ENCODE measurements at places on chromosomes 1 and 21.

- no peak for DNase-seq
These were observed 62.5 kb downstream of the WDR64 start for GRCh38 chr1:241714321-241715218.

DNA sequence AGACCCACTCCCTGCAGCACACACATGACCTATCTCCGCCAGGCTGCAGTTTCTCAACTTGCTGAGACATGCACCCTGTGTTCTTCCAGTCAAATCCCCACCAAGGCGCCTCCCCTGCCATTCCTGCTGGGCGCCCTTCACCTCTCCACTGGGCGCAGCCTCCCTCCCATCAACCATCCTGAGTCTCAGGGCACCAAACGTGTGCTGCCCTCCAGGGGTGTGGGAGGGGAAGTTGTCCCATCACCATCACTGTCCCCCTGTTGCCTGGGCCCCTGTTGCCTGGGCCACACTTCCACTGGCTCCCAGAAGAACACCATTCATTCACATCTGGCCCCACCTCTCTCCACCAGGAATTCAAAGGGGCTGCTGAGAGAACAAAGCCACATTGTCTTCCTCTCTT, 44.9 kb upstream of the EFHD2 start:
- DNase-seq, result no peak

DNA sequence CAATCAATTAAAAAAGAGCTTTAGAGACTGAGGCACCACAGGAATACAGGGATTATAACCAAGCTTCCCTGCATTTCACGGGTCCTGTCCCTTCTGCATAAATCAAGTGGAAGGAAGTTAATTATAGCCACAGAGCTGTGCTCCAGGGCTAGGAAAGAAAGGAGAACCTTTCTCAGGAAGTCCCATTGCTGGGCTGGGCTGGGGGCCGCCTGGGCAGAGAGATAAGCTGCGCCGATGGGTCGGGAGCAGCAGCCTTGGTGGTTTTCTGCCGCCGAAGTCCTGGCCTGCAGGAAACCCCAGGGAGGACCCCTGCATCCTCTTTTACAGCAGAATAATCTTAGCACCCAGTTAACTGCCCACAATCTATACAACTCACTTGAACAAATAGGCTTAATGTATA, 12.6 kb upstream of the CD34 start:
- no peak for DNase-seq

GRCh38 chr1:9331016-9331415, 38.3 kb downstream of the SPSB1 start:
- DNase-seq, result no peak

GRCh38 chr1:20071416-20071815, 1.4 kb downstream of the PLA2G5 start:
- DNase-seq, result peak; percentile 25

- no peak for DNase-seq
These were observed 43.7 kb downstream of the C8B start for GRCh38 chr1:56922070-56922469.

DNA sequence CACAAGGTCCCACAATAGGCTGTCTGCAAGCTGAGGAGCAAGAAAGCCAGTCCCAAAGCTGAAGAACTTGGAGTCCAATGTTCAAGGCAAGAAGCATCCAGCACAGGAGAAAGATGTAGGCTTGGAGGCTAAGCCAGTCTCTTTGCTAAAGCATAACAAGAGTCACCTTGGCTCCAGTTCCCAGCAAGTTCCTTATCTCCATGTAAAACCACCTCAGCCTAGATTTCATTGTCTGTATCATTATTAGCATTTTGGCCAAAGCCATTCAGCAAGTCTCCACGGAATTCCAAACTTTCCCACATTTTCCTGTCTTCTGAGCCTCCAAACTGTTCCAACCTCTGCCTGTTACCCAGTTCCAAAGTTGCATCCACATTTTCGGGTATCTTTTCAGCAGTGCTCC, 36.9 kb downstream of the PIGM start:
- no peak for DNase-seq

DNA sequence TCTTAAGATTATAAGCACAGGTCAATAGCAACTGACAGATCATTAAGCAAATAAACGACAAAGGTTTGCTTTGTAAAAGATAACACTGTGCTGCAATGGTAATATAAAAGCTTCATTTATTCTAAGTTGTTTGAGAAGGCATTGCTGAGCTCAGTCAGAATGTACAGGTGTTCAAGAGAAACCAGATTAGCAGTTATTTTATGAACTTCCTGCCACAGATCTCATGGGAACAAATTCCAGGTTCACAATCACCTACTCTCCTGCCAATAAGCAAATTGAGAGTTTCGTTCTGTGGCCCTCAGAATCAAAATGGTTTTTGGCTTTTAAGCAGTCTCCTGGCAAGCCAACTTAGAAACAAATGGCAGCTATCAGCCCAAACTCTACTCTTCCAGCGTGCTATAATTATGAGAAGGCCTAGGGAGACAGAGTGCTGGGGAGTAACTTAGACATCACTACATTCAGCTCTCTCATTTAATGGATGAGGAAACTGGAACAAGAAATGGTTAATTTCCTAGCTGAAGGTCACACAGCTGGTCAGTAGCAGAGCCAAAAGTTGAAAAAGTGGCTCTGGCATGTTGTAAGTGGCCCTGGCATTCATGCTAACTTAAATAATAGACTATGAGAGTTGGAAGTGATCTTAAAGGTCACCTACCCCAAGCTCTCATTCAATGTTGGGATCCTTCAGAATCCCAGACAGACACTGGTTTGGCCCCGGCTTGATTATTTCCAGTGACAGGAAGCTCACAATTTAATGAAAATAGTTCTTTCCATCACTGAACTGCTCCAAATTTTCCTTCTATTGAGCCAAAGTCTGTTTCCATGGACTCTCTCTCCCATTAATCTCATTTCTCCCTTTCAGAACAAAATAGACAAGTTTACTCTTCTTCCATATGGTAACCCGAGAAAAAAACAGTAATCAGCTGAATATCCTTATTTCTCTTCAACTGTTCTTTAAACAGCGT, 82.6 kb upstream of the EDEM3 start:
- no peak for DNase-seq

GRCh38 chr1:31701091-31701736, 2.6 kb downstream of the COL16A1 start:
- DNase-seq, result peak; percentile 97

- no peak for DNase-seq
These were observed 575.7 kb upstream of the ZP4 start for GRCh38 chr1:238466459-238466858.

DNA sequence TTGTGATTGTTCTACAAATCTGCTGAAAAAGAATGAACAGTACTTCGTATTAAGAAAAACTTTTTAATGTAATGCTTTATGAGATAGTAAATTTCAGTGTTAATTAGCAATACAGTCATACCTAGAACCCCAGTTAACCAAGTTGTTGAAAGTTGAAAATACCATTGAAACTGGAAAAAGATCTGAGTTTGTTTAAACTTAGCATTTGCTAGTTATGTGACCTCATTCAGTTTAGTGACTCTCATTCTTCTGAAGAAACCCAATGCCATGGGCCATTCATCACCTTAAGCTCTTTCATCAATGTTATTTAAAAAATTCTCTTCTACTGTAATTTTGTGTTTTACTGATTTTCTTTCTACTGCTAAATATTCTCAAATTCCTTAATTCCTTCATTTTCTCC, 20.2 kb downstream of the RCOR3 start:
- no peak for DNase-seq

- DNase-seq, result peak; percentile 77
These were observed 13.4 kb upstream of the PKP1 start for GRCh38 chr1:201269900-201270410.

DNA sequence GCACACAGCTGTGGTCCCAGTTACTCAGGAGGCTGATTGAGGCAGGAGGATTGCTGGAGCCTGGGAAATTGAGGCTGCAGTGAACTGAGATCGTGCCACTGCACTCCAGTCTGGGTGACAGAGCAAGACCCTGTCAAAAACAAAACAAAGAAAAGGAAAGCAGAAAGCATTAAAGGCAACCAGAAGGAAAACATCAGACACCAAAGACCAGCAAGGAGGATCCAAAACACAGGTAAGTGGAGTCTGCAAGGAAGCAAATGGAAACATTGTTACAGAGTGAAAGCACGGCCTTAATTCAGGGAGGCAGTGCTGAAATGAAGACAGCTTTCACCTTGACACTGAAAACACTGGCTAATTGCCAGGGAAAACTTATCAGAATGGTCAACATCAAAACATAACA, 40.8 kb downstream of the CFAP74 start:
- DNase-seq, result no peak

- no peak for DNase-seq
These were observed 25.7 kb downstream of the LDLRAD1 start for GRCh38 chr1:53992085-53992874.

DNA sequence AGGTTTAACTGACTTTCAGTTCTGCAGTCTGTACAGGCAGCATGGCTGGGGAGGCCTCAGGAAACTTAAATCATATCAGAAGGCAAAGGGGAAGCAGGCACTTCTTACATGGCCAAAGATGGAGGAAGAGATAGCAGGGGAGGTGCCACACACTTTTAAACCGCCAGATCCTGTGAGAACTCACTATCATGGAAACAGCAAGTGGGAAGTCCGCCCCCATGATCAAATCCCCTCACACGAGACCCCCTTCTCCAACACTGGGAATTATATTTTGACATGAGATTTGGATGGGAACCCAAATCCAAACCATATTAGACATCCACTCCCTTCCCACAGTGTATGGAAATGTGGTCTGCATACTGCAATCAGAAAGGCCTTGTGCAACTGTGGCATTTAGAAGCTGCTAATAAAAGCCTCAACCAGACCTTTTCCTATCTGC, 148.2 kb downstream of the FCRL5 start:
- no peak for DNase-seq

DNA sequence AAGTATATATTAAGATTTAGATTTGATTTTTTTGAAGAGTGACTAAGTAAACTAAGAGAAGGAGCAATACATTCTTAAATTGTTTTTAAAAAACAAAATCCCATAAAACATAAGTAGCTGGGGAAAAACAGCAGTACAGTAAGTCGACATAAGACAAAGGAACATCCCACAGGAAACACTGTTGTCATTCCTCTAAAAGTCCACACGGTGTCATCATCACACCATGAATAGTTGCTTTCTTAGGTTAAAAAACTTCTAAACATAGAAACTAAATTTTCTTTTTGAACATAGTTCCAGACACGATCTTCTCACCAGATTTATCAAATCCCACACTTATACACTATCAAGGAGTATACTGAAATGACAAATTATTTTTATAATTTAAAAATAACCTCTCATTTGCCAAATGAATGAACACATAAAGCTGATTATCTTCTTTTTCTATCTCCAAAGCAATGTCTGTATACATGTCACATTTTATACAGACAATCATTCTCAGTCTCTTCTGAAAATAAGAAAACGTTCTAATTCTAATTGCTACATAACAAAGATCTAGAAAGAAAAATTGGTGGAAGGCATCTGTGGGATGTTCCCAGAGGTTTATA, 15.8 kb downstream of the ODF2L start:
- no peak for DNase-seq

GRCh38 chr1:214473387-214473786, 78.0 kb downstream of the PTPN14 start:
- no peak for DNase-seq

DNA sequence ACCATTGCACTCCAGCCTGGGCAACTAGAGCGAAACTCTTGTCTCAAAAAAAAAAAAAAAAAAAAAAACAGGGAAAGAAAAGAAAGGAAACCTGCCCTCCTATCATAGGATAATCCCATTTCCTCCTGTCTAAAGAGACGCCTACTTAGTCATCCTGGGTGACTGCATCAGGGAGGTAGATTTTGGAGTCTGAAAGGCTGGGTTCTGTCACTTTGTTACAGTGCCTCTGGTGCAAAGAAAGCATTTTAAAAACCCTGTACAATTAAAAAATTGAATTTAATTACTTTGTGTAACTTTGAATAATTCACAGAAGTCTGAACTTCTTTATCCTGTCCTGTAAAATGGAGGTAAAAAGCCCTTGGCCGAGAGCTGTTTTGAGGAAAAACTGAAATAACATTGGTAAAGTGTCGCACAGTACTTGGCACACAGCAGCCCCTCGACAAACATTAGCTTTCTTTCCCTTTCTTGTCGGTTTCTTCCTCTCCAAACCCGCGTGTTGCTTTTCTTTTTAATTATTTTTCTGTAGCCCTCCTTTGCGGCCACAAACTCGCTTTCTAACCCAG, 657 bp upstream of the HDAC1 start:
- no peak for DNase-seq

DNA sequence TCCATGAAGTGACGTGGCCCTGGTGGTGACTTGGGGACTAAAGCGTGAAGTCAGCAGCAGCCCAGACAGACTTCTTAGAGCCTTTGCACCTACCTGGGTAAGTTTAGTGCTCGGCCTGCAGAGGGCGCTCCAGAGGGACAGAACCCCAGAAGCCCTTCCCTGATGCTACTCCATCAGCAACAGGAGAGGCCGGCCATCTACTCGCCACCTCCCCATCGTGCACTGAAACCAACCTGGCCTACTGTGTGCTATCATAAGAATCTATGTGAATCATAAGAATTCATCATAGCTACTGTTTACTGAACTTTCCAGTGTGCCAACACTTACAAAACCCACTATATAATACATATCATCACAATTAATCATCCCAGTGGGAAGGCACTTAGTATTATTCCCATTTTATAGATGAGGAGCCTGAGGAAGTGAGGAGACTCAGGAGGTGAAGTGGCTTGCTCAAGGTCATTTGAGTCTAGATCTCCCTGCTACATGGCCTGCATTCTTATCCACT, 7.9 kb upstream of the EDN2 start:
- no peak for DNase-seq

GRCh38 chr1:94245747-94246438, 8.5 kb upstream of the ARHGAP29 start:
- no peak for DNase-seq

DNA sequence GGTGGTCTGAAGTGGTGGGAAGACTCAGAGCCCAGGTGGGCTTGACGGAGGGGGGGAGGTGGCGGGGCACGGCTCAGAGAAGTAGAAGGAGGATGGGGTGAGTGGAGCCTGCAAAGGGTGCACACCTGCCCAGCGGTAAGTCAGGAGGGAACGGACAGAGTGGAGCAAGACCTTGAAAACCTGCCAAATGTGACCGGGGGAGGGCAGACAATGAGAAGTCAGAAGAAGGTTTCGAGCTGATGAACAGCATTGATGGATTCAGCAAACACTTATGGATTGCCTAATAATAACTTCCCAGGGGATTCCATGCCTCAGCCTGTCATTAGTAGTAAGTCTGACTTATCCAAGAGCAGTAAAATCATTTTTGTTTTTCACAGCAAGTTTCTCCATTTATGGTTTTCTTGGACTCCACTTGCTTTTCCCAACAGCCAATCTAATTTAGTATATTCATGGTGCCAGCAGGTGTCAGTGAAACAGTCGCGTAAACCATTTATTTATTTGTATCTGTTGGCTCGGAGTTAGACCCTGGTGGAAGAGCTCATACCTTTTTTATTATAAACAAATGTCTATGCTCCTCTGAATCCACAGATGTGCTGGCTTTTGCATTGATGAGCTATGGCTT, 279.1 kb downstream of the PCP4 start:
- DNase-seq, result peak; percentile 37

GRCh38 chr1:101392552-101392951, 155.7 kb downstream of the S1PR1 start:
- DNase-seq, result no peak

Measured in lower leg skin (tissue), 4 donors.